Foreskin keratinocyte (primary cell): ENCODE measurements at places on chromosomes 11 and 22.
A peak's percentile ranks its signal among the peaks of the same experiment; 100 is the strongest.

GRCh38 chr11:114079511-114080065, 20.1 kb downstream of the ZBTB16 start:
- no peak for DNase-seq

- no peak for DNase-seq
Observed at GRCh38 chr11:41177791-41178190, 281.7 kb downstream of the LRRC4C start.

GRCh38 chr22:30325065-30325720, 1.5 kb downstream of the TBC1D10A start:
- peak; percentile 88 for DNase-seq

DNA sequence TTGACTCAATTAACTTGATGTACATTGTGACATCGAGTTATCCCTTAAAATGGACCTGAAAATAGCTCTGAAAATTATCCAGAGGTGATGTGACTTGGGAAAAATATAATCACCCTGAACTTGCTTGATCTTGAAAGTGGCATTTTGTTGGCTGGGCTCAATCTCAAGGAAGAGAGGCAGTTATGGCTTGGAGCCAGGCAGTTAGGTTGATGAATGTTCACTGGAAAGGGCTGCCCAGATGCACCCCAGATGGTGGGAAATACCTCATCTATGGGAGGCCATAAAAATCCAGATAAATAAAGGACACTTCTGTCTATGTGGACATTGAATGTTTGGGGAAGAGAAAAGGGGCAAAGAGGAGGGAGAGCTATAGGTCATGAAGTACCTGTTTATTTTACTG, 55.7 kb upstream of the OR5AN1 start:
- DNase-seq, result no peak

DNA sequence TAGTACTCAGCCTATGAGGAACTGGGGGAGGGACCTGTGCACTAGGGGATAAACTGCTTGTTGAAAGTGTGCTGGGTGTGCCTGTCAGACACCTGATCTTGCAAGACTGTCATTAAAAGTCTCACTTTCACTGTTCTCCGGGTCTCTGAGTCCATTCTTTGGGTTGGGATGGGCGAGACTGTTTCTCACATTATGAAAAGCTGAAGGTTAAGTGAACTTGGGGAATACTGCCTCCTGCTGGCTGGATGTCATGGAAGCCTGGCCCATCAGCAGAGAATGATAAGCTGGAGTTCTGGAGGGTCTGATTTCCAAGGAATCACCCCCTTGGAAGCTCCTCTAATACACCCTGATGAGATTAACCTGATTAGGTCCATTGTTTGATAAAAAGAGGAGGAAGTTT, 9.0 kb upstream of the VPREB1 start:
- DNase-seq, result peak; percentile 12

DNA sequence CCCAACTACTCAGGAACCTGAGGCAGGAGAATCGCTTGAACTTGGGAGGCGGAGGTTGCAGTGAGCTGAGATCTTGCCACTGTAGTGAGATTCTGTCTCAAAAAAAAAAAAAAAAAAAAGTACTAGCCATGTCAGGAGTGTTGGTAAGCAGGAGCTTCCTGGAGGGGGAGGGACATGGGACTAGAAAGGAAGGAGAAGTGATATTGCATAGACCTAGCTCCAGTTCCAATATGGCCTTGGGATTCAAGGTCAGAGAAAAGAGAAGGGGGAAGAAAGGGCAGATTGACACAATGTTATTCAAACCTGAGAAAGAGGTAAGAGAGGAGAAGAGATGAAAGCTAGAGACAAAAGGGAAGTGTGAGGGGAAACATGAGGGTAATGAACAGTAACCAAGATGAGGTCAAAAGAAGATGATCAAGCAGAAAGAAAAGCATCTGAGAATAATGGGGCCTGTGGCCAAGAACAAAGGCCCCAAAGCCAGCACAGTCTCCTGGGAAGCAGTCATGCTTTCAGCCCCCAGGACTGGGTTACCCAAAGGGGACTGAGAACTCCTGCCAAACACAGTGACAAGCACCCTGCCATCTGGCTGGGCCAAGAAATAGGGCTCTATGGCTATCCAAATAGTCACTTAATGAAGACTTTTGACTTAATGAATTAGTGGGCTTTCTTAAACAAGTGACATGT, 51.7 kb upstream of the FTH1 start:
- DNase-seq, result no peak

GRCh38 chr22:37647928-37648327, 8.5 kb downstream of the SH3BP1 start:
- no peak for DNase-seq

GRCh38 chr11:2156416-2157182, 4.4 kb downstream of the INS start:
- DNase-seq, result no peak

GRCh38 chr22:29166180-29166579, 39.5 kb upstream of the EMID1 start:
- no peak for DNase-seq
